ENCODE measurements at places on chromosomes 3 and 15.

GRCh38 chr15:62248277-62248984, 83.3 kb upstream of the C2CD4B start:
- DNase-seq = no peak

GRCh38 chr15:42374810-42375209, 15.5 kb downstream of the CAPN3 start:
- no peak for DNase-seq

DNA sequence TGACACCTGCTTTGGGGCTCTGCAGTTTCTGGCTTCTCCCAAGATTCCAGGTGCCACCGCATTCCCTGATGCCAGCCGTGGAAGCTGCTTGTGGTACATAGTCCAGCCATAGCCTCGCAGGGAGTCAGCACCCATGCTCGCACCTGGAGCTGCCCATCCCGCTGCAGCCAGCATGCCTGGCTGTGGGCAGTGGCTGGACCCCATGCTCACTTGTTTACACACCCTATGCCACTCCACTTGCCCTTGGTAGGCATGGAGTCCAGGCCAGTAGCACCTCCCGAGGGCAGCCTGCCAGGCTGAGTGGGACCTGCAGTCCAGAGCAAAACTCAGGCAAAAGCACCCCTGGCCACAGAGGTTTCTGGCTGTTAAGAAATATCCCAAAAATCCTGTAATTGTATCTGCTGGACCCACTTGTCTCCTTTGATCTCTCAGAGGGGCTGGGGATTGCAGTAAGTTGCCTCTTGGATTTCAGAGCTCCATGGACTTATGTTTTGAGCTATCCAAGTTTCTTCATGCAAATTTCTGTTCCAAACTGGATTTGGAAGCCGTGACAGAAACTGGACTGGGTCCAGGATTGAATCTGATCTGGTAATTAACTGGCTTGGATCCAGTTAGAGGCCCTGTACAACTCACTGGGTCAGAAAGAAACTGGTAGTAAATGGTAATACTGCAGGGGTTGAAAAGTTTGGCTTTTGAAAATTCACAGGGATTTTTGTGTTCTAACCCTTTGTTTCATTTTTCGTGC, 149.3 kb downstream of the FMN1 start:
- DNase-seq = no peak

- DNase-seq = no peak
These were observed 124.6 kb downstream of the FOXB1 start for GRCh38 chr15:60128710-60129109.

DNA sequence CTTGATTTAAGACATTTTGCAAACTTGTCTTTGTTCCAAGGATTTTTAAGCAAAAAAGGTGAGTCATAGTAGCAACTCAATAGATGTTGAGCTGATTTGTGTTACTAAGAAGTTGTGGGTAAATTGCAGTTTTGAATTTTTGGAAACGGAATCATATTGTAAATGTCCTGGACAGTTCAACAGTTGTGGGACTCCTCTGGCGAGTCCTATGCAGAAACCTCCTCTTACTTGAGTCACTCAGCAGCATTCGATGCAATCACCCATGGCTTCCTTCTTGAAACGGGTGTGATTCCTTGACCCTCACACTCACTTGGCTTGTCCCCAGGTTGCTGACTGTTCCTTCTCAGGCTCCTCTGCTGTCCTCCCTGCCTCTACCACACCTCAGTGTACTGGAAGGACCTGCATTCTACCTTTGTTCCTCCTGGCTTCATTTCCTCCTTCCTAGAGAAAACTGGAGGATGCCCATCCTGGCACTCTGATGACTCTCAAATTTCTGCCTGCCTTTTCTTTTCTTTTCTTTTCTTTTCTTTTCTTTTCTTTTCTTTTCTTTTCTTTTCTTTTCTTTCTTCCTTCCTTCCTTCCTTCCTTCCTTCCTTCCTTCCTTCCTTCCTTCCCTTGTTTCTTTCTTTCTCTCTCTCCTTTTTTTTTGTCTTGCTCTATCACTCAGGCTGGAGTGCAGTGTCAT, 52.8 kb upstream of the DGKG start:
- no peak for DNase-seq

DNA sequence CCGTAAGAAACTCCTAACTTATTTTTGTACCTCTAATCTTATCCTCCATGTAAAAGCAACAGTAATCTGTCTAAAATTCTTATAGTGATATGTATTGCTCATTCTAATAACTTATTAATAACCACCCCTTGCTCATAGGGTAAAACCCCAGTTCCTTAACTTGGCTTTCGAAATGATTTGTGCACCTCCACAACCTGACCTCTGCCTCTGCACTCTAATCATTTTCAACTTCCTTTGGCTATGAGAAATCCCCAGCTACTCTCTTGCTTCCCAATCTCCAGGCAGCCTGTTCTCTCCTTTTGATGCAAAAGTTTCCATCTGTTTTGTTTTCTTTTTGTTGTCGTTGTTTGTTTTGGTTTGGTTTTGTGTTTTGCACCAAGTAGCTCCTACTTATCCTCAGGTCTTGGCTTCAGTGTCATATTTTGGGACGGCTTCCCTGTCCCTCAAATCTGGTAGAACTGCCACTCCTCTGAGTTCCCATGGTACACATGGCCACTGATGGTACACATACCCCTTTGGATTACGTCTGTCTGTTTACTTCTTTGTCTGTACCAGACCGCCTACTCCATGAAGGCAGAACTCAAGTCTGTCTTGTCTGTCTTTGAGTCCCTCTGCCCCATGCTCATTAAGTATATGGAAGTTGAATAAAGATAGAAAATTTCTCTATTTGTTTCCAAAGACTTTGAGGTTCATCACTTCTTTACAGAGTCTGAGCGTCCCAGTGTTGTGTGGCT, 105.6 kb upstream of the TGFBR2 start:
- no peak for DNase-seq

DNA sequence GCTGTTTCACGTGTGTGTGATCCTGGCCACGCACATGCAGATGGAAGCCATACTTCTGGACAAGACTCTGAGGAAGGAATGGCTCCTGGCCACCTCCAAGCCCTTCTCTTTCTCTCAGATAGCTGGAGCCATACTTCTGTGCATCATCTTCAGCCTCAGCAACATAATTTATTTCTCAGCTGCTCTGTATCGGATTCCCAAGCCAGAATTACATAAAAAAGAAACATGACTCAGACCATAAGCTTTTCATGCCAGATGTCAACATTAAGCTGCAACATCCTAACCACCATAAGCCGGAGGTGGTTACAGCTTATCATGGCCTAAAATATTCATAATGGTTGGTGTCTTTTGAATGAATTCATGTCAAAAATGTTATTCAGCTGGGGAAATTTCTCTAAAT, 10.6 kb upstream of the KIF23 start:
- no peak for DNase-seq
